T-cell (primary cell): ENCODE measurements at places on chromosomes 13 and 19. TPM values are rescaled to one million over a fixed set of nuclear protein-coding genes. Genes with fewer than 3 reads are reported as not detected.

GFY gene
- not detected for total RNA-seq

PLK5 gene
- total RNA-seq: not detected

CGB2 gene
- total RNA-seq: not detected

FPR1 gene
- 0.13 TPM for total RNA-seq

RETN gene
- total RNA-seq: not detected

TMEM238 gene
- 23.2 TPM for total RNA-seq

THSD1 gene
- 0.47 TPM for total RNA-seq

ADGRE2 gene
- total RNA-seq: 0.62 TPM

GPR4 gene
- total RNA-seq: not detected
